Epithelial cell of proximal tubule (primary cell): ENCODE measurements at places on chromosomes 4 and X.

- DNase-seq = no peak
Observed at GRCh38 chrX:15903186-15903681, 48.6 kb upstream of the AP1S2 start.

GRCh38 chr4:60605646-60606354 is 594.3 kb upstream of the ADGRL3 start:
- DNase-seq = no peak

GRCh38 chr4:163476761-163477438 is 3.3 kb upstream of the TKTL2 start:
- DNase-seq = no peak

GRCh38 chr4:102761296-102761701 is 531 bp upstream of the MANBA start:
- DNase-seq = no peak

DNA sequence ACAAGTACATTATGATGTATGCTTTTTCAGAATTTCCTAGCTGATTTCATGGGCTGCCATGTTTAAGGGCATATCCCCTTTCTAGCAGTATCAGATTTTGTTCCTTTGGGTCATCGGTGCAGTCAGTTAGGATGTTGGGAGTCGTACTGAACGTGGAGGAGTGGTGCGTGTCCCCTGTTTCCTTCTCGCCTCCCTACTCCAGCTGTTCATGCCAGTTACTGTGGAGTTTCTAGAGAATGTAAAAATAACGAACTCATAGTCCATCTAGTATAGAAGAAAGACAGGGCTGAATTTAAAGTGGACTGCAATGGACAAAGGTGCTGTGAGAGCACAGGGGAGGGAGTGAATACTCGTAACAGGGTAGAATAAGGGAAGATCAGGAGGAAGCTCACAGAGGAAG is 111.3 kb downstream of the CEP135 start:
- DNase-seq = no peak

DNA sequence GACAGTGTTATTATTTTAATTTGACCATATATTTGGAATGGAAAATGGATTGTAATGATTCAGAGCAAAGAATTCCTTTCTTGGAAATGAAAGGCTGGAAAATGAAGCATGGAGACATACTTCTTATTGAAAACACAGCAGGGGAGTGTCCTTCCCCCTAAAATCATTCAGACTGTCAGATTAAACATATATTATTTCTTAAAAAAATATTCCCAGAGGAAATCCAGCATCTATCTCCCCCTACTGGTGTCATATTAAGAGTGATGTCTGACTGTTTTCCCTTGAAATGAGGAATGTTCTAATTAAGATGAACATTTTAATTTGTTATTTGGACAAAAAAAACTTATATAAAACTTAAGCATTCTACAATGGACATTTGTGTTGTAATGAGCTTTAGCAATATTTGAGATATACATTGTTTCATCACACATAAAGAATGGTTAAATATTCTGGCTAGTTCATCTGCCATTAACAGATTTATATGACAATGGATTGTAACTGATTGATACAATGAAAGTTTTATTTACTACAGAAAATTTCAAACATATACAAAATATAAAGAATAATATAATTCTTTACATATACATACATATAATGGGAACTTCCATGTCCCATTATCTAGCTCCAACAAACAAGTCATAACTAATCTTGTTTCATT is 264.6 kb downstream of the SPRY1 start:
- DNase-seq = no peak

DNA sequence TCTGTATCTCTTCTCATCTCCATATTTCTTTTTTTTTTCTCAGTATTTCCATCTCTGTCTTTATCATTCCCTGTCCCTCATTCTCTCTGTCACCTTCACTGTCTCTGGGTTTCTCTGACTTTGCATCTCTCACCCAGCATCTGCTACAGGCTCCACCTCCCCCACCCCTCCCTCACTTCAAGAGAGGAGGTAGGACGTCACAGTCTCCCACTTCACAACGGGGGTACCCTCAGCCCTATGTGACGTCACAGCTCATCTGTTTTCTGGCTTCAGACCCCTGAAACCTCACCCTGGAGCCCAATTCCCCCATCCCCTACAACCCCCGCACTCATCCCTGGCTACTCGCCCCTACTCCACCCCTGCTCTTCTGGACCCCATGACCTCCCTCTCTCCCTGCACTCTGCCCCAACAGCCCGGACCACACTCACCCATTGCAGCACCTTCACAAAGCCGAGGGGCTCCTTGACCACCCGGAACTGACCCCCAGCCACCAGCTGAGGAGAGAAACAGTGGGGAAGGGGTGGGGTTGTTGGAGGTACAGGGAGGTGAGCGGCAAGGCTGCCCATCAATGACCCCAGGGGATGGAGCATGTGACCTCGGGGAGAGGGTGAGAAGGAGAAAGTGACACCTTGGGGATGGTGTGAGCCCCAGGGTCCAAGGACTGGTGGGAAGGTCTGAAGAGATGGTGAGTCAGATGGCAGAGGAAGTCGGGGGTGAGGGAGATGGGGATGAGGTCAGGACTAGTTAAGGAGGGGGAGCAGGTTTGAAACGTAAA is 1.3 kb downstream of the SYP start:
- DNase-seq = no peak

DNA sequence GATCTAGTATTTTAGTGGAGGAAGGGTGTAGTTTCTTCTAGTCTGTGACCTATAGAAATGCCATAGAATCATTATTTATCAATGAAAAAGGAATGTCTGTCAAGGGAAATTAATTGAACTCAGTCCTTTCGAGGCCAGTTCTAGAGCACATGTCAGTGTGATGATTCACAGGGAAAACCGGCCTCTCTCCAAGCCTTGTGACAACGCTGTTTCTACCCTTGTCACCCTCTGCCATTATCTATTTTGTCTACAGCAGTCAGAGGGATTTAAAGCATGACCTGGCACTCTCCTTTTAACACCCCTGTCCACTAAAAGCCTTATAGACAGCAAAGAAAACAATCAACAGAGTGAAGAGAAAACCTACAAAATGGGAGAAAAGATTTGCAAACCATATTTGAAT is 119.8 kb downstream of the DRD5 start:
- no peak for DNase-seq

GRCh38 chrX:83535417-83536196 is 27.5 kb downstream of the POU3F4 start:
- DNase-seq = no peak

DNA sequence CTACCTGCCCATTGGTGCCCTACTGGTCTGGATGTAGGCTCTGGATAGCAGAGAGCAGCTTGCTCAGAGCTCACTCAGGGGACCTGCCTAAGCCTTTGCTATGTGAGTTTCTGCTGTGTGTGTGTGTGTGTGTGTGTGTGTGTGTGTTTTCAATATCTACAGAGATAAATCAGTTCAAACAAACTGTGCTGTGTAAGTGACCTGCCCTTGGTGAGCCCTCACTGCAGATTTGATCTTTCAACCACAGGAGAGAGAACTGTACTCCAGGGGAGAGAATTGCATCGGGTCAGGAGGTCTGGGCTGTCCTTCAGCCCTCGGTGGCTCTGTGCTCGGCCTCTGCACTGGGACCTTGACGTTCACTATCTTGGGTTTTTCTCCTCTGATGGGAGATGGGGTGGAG is 35.0 kb upstream of the CDKN2AIP start:
- no peak for DNase-seq

DNA sequence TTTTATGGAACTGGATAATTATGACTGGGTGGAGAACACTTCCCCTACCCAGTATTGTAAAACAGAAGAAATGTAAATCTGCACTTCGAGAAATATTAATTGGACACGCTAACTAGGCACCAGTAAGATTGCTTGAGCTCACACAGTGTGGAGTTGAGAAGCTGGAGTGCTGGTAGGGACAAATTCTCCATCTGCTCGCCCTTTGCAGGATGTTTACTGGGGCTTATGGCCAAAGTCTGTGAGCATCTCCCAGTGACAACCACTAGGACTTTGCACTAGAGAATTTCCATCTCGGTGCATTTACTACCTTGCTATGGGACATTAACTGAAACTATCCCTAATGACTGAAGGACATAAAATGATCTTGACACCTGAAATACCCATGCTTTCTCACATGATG is 33.7 kb upstream of the GPR34 start:
- DNase-seq = no peak

DNA sequence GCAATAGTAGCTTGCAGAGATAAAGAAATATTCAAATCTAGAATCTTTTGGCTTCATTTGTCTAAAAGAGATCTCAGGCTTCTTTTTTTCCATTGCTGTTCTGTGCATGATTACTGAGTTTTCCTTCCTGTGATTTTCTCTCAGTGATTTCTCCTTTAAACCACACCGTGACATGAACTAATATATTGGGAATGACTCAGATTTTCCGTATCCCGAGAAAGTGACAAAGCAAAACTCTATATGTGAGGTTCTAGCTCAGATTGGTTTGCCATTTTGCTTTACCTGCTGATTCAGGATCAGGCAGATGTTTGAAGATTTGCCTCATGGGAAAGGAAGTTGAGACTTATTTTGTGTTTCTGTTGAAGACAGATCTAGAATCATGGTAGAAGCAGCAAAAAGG is 59.4 kb downstream of the MTHFD2L start:
- DNase-seq = no peak
